ENCODE measurements at places on chromosomes 6 and 20.

GRCh38 chr6:50816115-50816675, 2.5 kb upstream of the TFAP2B start:
- DNase-seq = peak; percentile 57

- no peak for DNase-seq
Measured at GRCh38 chr6:145839653-145840052, 25.1 kb upstream of the FBXO30 start.

GRCh38 chr20:6395695-6396094, 272.9 kb upstream of the FERMT1 start:
- DNase-seq = no peak

DNA sequence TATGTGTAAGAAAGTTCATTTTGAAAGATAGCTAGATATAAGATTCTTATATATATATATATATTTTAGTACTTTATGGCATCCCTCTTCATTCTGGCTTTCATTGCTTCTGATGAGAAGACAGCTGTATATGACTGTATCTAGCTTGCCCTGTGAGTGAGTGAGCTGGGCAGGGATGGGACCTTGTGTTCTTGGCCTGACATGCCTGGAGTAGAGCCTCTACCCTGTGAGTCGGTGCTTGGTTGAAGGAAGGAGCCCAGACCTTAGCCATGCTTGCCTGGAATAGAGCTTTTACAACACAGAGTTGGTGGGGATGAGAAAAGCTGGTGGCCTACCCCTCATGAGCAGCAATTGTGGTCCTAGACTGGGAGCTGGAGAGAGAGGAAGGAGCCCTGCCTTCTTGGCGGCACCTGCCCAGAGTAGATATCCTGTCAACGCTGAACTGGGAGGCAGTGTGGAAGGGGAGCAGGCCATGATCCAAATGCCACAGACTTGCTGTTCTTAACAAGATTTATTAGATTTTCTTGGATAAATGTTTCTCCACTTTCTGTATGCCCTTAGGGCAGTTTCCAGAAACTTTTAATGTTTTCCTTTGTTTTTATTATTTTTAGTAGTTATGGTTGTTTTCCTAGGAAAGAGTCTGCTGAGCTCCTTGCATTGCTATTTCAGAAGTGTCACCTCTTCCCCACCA, 31.6 kb downstream of the FIG4 start:
- no peak for DNase-seq

DNA sequence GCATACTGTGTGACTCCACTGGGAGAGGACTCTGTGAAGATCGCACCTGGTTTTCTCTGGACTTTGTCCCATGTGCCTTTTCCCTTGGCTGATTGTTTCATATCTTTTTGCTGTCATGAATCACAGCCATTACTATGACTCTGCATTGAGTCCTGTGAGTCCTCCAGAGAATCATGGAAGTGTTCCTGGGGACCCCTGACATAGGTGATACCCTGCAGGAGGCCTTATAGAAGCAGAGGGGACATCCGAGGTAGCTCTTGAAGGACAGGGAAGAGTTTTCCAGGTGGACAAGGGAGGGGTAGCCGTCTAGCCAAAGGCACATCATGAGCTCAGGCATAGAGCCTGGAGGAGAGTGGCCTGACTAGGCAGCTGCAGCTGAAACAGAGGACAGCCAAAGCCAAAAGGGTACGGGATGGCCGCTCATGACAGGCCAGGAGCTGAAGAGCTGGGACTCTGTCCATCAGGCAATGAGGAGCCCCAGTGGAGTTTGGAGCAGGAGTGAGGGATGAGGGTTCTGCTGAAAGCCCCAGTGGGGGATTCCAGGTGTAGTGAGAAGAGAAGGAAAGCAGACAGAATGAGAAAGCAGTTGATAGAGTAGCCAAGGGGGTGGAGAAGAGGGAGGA, 86.6 kb upstream of the TOX2 start:
- DNase-seq = no peak

DNA sequence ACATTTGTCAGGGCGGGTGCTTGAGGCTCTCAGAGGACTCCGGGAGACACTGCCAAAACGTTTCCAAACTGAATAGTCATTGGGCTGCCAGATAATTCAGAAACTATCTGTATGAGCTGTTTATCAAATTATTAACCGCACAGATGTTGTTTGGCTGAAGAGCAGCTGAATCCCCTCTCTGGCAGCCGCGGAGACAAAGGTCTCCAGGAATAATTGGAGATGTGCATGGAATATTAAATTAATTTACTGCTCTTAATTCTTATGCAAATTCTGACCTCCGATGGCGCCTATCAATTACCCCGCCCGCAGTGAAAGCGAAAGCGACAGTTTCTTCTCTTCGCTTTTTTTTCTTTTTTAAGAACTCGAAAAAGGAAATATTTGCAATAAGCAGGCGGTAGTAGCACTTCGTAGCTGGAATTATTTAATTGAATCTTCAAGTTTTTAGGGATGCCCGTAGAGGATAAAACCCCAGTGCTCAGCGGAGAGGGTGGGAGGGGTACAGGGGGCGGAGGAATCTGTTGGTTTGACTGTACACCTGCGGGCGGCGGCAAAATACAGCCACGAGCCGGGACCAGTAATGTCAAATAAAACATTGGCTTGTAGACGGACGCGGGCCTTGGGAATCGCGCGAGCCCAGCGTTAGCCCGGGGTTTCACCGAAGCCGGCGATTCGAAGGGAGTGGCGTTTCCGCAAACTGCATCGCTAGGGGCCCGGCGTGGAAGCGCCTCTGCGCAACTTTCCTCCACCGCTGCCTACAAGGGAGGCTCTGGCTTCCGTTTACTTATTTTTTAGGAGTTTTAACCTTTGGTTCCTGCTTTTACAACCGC, 6.2 kb downstream of the LINC00237 start:
- peak; percentile 72 for DNase-seq

- peak; percentile 9 for DNase-seq
Measured at GRCh38 chr20:3070725-3071124, 695 bp upstream of the OXT start.

DNA sequence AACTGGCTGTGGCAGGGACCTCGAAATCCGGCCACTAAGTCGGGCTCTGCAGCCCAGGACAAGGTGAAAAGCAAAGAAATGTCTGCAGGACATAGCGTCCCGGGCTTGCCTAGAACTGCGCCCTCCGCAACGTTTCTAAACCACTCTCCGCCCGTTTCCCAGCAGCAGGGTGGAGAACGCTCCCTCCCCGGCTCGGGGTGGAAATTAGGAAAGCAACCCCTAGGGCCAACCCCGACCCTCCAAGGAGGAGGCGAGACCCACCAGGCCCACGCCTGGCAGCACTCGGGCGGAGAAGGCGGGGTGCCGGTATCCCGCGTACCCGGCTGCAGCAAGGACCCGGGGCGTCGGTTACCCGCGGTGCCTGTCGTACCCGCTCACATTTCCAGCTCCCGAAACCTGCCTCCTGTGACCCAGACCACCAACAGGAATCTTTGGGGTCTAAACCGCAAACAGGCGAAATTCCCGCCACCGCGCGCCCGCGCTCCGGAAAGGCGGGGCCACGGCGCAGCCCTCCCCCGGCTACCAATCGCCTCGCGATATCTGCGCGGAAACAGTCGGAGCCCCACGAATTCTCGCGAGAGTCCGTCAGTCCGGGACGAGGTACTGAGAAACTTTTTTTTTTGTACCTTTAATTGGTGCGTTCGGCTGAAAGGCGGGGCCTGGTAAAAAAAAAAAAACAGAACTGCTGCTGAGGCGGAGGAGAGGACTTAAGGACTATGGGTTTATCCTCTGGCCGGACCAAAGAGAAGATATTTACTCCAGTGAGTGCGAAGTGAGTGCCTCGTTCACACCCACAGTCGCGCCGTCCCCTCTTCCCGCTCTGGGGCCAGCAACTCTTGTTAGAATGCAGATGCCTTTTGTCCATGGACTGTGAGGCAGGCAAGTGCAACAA, at the start of gene MMS22L:
TSS of gene MMS22L (minus strand) at position 491 of the 892 bp plus-strand sequence. CDS start 739 bp downstream, outside the sequence.
- peak; percentile 99 for DNase-seq

GRCh38 chr6:143141442-143141841, 80.8 kb downstream of the AIG1 start:
- no peak for DNase-seq

- DNase-seq = no peak
Measured at GRCh38 chr20:45835329-45835765, 1.7 kb downstream of the SNX21 start.

DNA sequence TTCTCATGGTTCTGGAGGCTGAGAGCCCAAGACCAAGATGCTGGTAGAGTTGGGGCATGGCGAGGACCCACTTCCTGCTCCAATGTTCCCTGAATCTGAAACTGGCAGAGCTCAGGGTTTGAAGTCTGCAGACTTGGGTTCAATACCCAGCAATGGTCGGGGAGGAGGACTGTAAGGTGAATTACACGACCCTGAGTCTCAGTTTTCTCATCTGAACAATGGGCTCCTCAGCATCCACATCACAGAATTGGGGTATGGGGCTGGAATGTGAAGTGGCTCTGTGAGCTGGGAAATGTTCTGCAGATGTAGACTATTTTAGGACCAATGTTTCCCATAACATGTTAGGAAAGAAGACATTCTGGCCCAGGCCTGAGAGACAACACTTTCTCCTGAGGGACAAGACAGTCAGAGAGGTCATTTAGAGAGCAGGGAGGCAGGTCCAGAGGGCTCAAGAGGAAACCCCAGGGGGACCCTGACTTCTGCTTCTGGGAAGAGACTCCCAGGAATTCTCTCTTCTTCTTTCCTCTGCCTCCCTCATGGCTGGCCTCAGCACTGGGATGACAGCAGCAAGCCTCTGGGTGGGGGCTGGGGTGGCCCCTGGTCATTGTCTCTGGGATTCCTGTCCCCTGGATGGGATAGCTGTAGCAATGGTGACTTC, 141.3 kb upstream of the PMEPA1 start:
- DNase-seq = no peak

GRCh38 chr6:37705239-37706051, 7.8 kb upstream of the MDGA1 start:
- DNase-seq = peak; percentile 94

- DNase-seq = no peak
Measured at GRCh38 chr6:19697744-19698290, 139.4 kb upstream of the ID4 start.

GRCh38 chr20:23201658-23202057, 115.5 kb upstream of the CD93 start:
- DNase-seq = no peak

GRCh38 chr20:24994470-24995368, 2.2 kb upstream of the APMAP start:
- DNase-seq = peak; percentile 84

DNA sequence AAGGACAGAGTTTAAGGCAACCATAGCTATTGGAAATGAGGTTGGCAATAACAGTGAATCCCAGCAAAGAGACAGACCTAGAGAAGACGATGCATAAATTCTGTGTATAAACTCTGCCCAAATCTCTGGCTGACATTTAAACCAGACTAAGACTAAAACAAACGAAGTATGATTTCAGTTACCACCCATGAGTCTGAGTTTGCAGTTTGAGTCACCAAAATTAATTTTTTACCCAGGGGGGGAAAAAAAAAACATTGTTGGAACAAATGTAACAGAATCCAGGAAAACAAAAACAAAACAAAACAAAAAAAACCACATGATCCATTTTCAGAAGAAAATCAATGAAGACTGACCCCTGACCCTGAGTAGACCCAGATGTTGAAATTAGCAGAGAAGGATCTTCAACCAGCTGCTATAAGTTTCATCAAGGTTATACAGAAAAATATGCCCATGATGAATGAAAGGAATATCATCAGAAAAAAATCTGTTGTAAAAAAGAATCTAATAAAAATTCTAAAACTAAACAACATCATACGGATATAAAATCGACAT, 190.8 kb downstream of the GMDS start:
- DNase-seq = no peak

DNA sequence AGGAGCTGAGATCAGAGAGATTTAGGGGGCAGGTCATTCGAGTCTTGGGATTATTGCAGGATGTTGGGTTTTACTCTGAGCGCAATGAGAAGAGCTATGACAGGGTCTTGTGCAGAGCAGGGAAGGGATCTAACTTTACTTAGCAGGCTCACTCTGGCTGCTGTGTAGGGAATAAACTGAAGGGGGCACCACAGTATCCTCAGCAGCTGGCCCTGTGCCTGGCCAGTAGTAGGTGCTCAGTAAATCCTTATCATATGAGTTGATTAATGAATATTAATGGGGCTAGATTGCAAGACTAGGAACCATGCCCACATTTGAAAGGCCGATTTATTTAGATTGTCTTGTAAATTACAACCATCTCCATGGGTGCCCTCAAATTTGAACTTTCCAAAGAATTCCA, 4.6 kb upstream of the MDGA1 start:
- DNase-seq = no peak

DNA sequence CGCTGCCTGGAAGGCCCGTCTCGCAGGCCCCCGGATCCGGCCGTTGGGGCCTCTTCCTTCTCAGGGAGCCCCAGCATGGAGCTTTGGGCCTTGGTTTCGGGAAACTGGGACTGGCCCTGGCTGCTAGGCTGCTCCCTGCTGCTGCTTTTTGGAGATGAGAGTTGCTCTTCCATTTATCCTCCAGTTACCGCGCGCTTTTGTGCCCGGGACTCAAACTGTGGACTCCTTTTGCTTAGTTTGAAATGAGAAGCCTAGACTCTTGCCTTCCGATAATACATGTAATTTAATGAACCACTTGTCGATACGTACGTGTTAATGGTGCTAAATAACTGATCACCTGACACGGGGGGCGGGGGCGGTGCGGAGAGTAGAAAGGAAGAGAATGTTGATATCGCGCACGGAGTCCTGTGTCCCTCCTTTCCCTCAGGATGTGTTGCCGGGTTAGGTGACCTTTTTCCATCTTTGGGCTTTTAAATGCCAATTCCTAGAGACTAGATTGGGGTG, 968 bp downstream of the PHF3 start:
- DNase-seq = peak; percentile 67

GRCh38 chr6:94645191-94645590, 932.1 kb upstream of the MANEA start:
- no peak for DNase-seq

GRCh38 chr6:3120765-3121089, 2.2 kb downstream of the BPHL start:
- no peak for DNase-seq

- no peak for DNase-seq
Measured at GRCh38 chr6:17530321-17530835, 69.7 kb upstream of the FAM8A1 start.

- peak; percentile 82 for DNase-seq
Measured at GRCh38 chr6:21885532-21886114, 292.1 kb downstream of the SOX4 start.

DNA sequence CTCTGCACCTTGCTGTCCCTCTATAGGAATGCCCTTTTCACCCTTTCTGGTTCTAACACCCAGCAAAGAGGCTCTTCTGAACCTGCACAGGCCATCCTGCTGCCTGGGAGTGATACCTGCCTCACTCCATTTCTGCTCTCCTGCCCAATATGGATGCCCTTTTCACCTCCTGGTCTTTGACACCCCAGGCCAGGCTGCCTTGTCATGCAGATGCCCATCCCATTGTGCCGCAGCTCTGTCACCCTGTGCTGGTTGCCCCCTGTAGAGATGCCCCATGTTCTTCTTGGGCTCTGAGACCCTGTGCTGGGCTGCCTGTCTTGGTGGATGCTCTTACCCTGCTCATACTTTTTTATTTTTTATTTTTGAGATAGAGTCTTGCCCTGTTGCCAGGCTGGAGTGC, 95.3 kb downstream of the CDKAL1 start:
- no peak for DNase-seq

DNA sequence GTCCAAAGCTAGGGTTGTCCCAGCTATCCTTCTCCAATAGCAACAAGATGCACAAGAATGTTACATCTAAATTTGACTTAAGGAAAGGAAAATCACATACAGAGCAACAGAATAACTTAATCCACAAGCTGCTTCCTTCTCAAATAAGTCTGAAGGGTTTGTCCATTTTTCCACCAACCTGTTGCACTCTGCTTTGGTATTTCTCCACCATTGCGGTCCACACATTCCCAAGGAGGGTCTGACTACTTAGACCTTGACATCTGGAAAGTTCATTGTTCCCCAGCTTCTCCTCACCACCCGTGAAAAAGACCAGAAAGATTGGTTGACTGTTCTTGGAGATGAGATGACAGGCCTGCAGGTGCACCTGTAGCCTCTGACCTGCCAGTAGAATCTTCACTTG, 72.5 kb downstream of the PDSS2 start:
- DNase-seq = no peak

Data from aorta (tissue), 5 donors.